Nucleus accumbens (tissue), 56 donors: ENCODE measurements at places on chromosomes 11 and 22.

DNA sequence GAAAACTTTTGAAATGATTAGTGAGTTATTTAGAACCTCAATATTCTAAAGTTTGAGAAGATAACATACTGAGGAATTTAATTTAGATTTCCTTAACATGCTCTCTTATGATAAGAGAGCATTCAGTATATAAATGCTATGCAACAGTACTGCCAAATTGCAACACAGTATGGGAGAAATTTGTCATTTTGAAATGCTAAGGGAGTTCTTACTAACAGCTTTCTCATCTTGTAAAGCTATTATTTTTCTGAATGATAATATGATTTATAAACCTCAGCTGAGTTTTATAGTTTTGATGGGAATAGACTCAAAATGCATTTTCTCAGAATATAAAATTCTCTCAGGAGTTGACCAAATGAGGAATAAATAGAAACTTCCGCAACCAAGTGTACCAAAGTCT lies 108.4 kb downstream of the SPON1 start:
- no peak for DNase-seq

DNA sequence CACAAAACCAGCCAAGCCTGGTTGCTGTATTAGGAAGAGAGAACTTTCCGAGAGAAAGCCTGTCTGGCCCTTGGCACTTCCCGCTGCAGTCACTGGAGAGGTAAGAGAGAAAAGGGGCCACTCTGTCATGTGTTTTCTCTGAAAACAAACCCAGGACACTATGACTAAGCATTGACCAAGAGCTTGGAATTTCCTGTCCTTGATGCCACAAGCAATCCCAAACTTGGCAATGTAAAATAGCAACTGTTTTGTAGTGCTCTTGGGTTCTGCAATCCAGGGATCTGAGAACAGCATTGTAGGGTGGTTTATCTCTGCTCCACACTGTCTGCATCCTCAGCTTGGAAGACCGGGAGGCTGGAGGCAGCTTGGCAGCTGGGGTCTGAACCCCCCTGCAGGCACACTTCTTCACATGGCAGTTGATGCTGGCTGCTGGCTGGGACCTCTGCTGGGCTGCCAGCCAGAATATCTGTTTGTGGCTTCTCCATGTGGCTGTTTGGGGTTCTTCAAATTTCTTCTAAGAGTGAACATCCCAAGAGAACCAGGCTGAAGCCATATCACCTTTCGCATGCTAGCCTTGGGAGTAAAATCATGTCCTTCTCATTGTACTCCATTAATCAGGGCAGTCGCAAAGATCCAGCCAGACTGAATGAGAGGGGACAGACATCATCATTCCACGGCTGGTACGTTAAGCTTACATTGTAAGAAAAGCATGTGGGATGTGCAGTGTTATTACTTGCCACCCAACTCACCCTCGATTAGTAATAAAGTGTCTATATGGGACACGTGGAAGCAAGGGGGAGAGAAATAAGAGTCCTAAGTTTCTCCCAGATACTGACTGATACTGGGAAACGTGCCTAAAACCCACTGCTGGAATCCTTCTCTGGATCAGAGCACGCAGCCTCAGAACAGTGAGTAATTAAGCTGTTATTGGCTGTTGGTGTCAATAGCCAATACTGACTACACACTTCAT lies 537.4 kb upstream of the B3GAT1 start:
- DNase-seq, result no peak

DNA sequence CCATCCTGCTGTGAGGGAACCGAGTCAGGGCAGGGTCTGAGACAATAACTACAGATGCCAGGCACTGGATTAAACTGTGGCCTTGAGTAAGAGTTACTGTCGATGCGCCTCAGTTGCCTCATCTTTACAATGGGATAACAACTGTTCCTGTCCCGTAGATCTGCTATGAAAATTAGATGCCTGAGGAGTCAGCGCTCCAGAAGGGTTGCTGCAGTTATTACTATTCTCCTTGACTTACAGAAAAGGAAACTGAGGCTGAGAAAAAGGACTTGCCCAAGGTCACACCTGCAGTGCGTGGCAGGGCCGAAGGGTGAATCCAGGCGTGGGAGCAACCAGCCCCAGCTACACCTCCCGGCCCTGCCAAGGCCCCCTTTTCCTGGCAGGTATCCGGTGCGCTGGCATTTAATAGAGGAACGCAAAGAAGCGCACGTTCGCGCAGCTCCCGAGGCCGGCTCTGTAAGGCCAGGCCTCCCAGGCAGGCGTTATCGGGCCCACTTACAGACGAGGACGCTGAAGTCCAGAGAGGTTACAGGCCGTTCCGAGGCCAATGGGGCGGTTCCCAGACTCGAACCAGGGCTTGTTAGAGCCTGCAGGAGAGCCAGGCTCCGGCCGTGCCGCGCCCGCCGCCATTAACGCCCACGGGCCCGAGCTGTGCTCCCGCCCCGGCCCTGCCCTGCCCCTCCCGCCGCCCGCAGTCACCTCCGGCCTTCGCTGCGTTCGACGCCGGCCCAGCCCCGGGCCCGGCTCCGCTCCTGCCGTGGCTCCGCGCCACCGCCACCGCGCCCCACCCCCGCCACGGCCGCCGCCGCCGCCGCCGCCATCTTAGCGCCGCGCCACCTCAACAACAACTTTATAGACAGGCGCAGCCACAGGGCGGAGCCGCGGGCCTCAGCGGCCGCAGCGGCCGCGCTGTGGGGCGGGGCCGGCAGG lies at the start of gene C11orf68:
Gene C11orf68, minus strand, starts transcription at position 852 of the 930 bp plus-strand sequence. Its CDS starts 31 bp downstream, at position 821.
- no peak for DNase-seq

DNA sequence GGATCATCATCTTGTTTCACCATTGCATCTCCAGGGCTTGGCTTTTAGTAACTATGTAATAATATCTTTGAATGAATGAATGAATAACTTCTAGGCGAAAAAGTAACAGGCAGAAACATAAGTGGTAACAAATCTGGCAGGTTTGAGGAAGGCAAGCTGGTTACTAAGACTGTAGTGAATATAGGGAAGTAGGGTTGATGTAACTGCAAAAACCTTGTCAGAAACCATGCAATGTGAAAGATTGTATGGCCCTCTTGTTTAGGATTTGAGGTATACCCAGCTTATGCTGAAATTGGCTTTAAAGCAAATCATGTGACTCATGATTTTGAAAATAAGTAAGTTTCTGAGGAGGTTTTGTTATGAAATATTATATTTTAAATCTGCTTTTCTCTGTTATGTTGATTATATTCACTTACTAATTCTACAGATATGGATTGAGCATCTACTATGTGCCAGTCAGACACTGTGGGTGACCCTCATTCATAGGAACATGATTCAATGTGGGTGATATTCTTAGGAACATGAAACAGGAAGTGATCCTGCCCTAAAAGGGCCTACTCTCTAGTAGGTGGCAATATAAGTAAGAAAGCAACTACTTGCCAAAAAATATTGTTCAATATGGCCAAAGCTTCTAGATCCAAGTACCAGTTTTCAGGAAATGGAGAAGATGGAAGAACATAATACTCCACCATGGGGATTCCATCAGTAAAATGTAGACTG lies 115.5 kb upstream of the CCDC90B start:
- DNase-seq, result no peak

DNA sequence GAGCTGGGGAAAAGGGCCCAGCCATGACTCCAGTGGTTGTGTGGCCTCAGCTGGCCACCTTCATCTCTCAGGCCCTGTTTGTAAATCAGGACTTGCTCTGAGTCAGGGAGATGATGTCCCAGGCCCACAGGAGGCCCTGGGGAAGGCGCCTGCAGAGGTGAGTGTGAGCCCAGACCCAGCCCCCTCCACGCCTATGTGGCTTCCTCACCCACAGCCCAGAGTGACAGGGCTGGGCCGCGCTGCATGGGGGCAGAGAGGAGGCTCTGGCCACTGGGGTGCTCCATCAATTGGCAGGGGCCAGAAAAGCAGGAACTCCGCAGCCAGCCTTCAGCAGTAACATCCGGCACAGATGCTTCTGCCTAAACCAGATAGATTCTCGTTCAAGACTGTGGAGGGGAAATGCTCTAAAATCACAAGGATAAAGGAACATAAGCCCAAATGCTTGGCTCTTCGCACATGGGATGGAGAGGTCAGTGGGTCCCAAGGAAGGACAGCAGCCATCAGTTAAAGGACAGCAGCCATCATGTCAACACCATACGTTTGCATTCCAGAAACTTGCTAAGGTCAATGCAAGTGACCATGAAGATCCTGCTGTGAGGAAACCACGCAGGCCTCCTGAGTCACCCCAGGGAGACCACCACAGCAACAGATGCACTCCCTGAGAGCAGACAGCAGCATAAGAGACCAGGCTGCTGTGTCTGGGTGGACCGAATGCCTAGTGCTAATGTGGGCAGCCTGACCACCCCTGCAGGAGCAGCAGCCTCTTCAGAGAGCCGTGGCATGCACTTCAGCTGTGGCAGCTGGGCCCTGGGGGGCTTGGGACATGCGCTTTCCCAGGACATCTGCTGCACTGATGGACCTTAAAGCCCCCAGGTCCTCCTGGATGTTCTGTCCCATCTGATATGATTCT lies 28.3 kb downstream of the OSBPL5 start:
- no peak for DNase-seq

- no peak for DNase-seq
Measured at GRCh38 chr11:69509381-69509780, 27.9 kb downstream of the LINC01488 start.

DNA sequence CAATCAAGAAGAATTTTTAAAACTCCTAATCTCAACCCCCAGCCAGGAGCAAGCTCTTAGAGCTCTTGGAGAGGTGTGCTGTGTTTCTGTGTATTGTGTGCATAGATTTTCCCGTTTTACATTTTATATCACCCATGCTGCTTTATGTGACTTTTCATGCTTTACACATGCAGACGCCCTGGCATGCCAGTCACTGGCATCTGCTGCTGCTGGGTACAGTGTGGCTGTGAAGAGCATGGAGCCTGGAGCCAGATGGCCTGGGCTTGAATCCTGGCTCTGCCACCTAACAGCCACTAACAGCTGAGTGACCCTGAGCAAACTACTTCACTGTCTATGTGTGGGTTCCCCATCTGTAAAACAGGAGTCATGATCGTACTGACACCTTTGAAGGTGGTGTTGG lies 23.1 kb downstream of the POLR3H start:
- no peak for DNase-seq

DNA sequence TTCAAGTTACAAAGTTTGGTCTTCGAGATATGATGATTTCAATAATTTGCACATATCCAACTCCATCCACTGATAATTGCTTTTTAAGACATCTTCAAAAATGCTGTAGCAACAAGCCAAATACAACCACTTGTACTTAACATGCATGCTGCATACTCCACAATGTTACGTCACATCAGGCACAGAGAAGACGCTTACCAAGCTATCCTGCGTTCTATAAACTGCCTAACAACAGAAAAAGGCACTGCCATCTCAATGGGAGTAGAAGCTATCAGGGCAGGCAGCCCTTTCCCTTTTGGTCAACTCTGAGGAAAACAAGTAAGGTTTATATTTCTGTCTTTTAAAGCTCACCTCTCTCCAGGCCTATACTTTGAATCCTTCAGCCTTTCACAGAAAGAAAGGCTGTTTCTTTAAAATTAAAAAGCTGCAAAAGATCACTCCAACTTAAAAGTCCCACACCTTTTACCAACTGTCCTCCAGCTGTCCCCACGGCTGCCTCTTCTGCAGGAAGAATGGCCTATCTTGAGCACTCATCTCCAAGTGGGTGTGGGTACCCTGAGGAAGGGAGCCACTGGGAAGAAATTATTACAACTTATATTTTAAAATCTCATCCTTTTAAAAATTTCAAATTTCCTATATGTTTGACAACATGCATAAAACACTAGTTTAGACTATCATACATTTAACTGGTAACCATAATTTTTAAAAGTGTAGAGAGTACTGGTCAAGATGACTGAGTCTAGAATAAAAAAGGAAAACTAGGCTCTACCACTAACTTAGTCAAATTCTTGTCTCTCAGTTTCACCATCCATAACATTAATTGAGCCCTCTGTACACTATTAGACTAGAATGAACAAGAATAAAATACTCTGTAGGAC lies 14.5 kb downstream of the PHF21A start:
- no peak for DNase-seq

DNA sequence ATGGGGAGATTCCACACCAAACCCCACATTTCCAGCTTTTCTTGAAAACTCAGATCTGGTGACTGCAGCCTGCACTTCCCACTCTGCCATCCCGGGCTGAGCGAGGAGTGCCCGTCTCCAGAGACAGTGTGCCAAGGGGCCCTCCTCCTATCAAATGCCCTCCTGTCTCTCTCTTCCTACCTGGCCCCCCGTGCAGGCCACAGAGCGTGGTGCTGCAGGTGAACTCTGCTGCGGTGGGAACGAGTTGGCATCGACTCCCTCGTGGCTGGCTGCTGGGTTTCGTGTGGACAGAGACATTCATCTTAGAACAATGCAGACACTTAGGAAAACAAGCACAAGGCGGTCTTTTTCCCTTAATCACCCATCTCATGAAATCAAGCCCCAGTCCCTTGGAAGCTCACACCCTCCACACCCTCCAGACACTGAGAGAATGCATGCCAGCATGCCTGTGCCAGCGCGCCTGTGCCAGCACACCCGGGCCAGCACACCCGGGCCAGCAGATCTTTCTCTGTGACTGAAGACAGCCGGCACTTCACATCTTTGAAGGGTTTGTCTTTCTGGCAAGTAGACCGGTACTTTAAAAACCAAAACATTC lies 65.0 kb downstream of the PARVB start:
- DNase-seq, result no peak

DNA sequence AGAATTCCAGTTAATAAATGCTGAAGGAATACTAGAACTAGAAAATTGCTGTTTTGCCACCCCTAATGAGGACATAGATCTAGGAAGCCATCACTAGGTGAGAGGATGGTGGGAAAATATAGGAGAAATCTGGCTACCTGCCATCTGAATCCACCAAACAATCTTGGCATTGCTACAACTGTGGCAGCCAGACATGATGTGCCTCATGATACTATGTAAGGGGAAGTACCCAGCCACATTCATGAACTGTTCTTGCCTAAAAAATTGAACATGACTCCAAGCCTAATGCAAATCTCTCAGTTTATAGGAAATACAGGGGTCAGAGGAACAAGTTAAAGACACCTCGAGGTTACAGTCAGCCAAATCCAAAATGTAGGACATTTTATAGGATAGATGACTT lies 72.8 kb downstream of the SFI1 start:
- no peak for DNase-seq

DNA sequence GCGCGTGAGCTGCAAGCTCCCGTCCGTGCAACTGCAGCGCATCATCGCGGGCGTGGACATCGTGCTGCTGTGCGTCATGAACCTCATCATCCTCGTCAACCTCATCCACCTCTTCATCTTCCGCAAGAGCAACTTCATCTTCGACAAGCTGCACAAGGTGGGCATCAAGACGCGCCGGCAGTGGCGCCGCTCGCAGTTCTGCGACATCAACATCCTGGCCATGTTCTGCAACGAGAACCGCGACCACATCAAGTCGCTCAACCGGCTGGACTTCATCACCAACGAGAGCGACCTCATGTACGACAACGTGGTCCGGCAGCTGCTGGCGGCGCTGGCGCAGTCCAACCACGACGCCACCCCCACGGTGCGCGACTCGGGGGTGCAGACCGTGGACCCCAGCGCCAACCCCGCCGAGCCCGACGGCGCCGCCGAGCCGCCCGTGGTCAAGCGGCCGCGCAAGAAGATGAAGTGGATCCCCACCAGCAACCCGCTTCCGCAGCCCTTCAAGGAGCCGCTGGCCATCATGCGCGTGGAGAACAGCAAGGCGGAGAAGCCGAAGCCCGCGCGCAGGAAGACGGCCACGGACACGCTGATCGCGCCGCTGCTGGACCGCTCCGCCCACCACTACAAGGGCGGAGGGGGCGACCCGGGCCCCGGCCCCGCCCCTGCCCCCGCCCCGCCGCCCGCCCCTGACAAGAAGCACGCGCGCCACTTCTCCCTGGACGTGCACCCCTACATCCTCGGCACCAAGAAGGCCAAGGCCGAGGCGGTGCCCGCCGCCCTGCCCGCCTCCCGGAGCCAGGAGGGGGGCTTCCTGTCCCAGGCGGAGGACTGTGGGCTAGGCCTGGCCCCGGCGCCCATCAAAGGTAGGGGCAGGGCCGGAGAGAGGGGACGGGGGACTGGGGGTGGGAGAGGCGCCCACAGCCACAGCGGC lies 7.3 kb downstream of the PANX2 start:
- DNase-seq, result no peak
